Motor neuron (in vitro differentiated cells): ENCODE measurements at places on chromosomes 2 and 18.

DNA sequence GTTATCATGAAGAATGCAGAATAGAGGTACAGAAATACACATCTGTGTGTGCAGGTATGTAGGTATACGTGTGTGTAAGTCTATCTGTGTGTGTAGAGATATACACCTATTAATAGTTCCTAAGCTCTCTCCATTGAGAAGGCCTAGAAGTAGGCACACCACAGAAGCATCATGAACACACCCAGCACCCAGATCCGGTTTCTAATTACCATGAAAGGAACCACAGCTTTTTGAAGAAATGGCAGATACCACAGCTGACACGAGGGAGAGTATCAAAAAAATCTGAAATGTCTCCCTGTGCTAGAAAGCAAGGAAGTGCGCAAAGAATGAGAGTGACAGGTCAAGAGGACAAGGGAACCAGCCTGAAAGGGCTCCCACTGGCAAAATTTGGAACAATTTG lies 27.7 kb upstream of the AP1S3 start:
- no peak for ATAC-seq

DNA sequence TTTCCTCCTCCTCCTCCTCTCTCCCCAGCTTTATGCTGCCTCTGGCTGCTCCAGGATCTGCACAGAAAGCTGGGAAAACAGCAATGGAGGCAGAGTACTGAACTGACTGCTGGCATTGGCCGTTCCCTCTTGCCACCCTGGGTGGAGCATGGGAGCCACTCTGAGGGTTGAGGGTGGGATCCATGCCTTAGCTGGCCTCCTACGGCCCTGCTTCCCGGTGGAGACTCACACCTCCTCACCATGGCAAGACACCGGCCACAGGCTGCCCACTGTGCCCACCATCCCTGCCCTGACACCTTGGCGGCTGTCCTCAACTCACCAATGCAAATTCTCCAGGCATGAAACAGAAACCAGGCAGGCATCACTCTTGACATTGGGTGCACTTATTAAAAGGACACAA lies 832.3 kb upstream of the ID2 start:
- ATAC-seq = no peak

- no peak for ATAC-seq
Measured at GRCh38 chr2:161116509-161116908, 43.7 kb upstream of the TANK start.

- ATAC-seq = no peak
Measured at GRCh38 chr2:3661149-3661660, 3.2 kb downstream of the ALLC start.
